Upper lobe of left lung (tissue), 6 donors: ENCODE measurements at places on chromosomes 13 and 19.

- no peaks in the 10 kb centered on the region for H3K27me3 ChIP-seq
- H3K4me1 ChIP-seq = no peaks in the 10 kb centered on the region
- no peak for DNase-seq
These were observed 16.6 kb upstream of the IRS2 start for GRCh38 chr13:109802936-109803335.

- no peaks in the 10 kb centered on the region for H3K27me3 ChIP-seq
- H3K36me3 ChIP-seq = no peaks in the 10 kb centered on the region
- DNase-seq = no peak
- no peak overlapping the region for H3K4me3 ChIP-seq
- H3K4me1 ChIP-seq = peaks cover 12% of the 10 kb centered on the region
These were observed 17.1 kb downstream of the CARM1 start for GRCh38 chr19:10888421-10888866.

- H3K27ac ChIP-seq = no peak overlapping the region
- H3K36me3 ChIP-seq = no peaks in the 10 kb centered on the region
- no peaks in the 10 kb centered on the region for H3K27me3 ChIP-seq
- no peak for DNase-seq
- H3K4me3 ChIP-seq = no peak overlapping the region
These were observed 16.1 kb upstream of the TPP2 start for GRCh38 chr13:102580552-102581169.

DNA sequence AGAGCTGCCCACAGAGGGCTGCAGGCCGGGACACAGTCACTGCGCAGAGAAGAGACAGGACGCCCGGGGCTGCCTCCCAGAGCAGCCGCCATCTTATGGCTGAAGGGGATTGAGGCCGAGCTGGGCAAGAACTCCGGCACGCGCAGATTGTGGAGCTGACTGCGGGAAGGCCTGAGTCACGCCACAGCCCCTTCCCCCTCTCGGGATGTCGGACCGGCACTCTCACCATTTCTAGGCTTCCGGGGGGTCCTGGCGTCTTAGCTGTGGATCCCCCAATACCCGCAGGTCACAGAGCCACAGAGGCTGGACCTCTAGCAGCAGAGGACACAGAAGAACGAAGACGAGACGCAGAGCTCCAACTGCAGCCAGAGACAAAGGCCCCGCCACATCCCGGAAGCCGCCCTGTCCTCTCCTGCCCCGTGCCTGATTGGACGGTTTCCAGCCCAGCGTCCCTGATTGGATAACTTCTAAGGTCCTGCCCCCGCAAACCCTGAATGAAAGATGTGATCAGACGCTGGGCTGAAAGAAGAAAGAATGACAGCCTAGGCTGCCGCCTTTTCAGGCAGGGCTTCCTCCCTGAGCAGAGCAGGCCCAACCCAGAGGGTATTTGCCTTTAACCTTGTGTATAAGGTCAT is at the start of gene ZNF43:
Gene ZNF43 (minus strand): TSS at position 373 of the 635 bp plus-strand sequence. CDS start 144 bp downstream, at position 229.
- no peaks in the 10 kb centered on the region for H3K27me3 ChIP-seq
- H3K4me3 ChIP-seq = peak within 1 kb of the TSS; percentile 58
- H3K27ac ChIP-seq = peak within 1 kb of the TSS; percentile 91
- peaks cover 8% of the 10 kb centered on the region for H3K36me3 ChIP-seq
- peak; percentile 97 for DNase-seq

DNA sequence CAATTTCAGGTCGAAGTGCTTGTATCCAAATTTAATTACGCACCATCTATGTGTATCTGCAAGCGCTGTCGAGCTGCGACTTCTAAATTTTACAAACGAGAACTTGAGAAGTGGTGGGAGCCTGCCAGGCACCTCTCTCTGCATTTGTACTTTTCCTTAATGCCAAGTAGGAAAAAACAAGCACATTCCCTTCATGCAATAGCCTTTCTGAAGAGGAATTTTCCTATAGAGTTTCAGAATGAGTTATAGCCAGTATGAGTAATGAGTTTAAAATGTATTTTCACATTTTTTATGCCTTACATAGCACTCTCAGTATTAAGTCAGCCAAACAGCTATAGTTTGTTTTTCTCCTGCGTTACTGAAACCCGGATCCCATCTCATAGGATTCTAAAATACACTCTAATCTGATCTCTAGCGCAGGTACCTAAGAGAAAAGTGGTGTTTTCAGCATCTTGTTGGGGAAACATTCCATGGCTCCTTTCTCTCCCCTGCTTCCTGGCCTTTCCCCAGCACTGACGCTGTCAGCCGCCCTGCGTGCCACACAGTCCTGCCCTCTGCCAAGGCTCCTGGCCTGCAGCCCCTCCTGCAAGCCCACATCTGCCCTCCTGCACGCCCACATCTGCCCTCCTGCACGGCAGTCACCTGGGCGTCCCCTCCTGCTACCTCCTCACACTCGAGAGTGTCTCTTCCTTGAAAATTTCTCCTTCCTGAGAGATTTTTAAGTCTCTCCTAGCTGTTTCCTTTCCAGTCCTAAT is 526.9 kb downstream of the MYO16 start:
- no peaks in the 10 kb centered on the region for H3K36me3 ChIP-seq
- H3K27ac ChIP-seq = peak overlapping the region; percentile 59
- no peak for DNase-seq
- H3K27me3 ChIP-seq = no peaks in the 10 kb centered on the region

DNA sequence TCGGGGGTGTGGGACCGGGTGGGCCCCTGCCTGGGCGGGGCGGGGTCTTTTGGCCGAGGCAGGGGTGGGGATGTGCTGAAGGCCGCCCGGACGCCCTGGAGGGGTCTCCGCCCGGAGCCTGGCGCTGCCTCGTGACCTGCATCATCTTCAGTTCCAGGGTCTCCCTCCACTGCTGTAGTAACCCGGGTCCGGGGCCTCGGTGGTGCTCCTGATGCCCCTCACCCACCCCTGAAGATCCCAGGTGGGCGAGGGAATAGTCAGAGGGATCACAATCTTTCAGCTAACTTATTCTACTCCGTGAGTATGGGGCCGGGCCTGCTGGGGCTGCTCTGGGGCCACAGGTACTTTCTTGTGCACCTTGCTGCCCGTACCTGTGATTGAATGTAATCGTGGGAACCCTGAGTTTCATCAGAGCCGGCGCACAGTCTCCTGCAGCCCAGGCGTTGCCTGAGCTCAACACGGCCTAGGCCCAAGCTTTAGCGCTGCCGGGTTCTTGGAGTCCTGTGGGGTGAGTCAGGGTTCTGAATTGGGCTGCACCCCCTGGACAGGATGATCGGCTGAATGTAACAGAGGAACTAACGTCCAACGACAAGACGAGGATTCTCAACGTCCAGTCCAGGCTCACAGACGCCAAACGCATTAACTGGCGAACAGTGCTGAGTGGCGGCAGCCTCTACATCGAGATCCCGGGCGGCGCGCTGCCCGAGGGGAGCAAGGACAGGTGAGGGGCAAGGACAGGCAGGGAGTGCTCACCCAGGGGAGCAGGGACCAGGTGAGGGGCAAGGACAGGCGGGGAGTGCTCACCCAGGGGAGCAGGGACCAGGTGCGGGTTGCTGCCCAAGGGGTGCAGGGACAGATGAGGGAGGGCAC is 10.5 kb downstream of the PEAK3 start:
- no peaks in the 10 kb centered on the region for H3K27me3 ChIP-seq
- peak overlapping the region; percentile 99 for H3K27ac ChIP-seq
- DNase-seq = peak; percentile 85

DNA sequence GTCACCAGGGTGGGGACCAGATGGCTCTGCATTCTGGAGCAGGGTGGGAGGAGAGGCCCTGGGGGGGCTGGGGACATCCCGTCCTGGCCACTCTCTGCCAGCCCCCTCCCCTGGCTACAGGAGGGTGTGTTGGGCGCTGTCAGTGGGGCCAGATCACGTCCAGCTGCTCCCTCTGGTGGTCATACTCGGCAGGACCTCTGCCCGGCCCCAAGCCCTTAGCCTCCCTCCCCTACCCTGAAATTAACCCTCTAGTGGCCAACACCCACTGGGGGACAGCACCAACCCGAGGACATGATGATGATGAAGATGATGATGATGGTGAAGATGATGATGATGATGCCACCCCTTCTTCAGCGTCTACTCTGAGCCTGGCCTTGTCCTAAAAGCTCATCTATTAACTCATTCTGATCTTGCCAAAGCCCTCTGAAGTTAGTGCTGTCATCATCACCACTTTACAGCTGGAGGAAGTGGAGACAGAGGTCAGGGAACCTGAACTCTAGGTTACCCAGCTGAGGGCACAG is 590 bp upstream of the LGI4 start:
- H3K4me1 ChIP-seq = peaks cover 12% of the 10 kb centered on the region
- DNase-seq = peak; percentile 73
- H3K36me3 ChIP-seq = no peaks in the 10 kb centered on the region
- H3K4me3 ChIP-seq = peak overlapping the region; percentile 9

DNA sequence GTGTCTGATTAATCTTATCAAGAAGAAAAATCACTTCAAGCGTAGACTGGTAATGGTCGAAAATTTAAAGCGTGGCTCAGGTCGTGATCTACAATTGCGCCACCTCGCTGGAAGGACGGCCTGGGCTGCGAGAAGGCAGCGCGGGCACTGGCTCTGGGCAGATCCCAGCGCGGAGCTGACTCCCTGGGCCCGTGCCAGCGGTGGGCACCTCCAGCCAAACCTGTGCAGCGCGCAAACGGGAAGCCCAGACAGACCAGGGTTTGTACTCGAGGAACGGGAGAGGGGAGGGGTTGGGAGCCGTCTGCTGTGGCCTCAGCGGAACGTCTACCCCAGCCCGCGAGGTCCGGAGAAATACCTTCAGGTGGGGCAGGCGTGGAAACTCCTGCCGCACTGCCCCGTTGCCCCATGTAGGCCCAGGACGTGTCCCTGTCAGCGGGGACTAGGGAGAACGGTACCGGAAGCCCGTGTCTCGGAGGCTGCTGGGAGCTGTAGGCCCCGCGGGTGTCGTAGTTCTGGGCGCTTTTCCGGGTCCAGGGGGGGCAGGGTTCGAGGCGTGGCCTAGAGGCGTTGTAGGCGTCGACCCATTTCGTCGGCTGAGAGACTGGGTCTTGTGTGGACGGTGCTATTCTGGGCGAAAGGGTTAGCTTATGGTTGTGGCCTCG is 21.1 kb downstream of the ZNF274 start:
- no peak overlapping the region for H3K4me3 ChIP-seq
- H3K27ac ChIP-seq = no peak overlapping the region
- no peaks in the 10 kb centered on the region for H3K27me3 ChIP-seq
- H3K36me3 ChIP-seq = peaks cover 75% of the 10 kb centered on the region
- DNase-seq = peak; percentile 49

DNA sequence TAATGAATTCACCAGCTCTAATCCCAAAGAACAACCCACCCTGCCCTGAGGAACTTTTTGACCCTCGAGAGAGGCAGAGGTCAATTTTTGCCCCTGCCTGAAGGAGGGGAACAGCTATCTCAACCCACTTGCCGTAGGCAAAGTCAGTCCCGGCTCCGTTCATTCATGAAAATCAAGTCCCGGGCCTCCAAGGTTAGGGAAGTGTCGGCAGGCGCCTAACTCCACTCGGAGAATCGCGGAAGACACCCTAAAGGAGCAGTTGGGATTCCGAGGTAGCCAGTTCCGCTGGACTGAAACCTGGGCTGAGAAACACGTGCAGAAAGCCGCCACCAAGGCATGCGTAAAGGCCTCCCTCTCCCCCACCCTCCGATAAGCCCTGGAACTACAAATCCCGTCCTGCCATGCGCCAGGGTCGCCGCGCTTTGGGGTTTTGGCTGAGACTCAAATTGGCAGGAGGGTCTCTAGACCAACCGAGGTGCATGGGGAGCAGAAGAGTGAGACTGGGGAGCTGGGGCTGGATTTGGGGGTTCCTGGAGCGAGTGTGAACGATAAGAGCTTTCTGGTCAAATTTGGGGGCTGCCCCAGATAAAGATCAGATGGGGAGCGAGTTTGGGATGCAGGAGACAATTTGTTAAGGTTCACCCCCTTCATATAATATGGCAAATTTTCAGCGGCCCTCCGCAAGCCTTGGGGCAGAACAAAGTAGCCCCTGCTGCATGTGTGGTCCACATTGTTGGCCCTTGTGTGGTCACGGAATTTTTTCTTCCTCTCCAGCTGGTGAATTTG is at the start of gene TNPO2:
Gene TNPO2 (minus strand): TSS at position 292 of the 786 bp plus-strand sequence. CDS start 2,955 bp downstream, outside the sequence.
- peak; percentile 63 for DNase-seq
- H3K4me3 ChIP-seq = no peak within 1 kb of the TSS
- peaks cover 31% of the 10 kb centered on the region for H3K4me1 ChIP-seq
- H3K27me3 ChIP-seq = no peaks in the 10 kb centered on the region

DNA sequence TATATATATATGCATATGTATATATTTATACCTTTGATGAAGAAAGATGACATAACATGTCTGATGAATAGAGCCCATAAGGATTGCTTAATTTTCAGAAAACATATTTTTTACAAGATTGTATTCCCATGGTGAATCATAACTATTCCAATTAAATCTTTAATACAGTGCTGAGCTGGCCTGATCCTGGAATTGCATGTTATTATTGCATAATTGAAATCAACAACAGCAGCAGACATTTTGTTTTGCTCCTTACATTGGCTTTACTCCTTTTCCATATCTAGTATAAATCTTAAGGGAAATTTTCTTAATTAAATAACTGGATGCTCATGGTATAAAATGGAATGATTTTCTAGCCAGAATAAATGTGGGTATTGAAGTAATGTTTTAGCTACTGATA is 22.0 kb downstream of the POSTN start:
- no peak overlapping the region for H3K27ac ChIP-seq
- H3K4me1 ChIP-seq = no peaks in the 10 kb centered on the region
- H3K4me3 ChIP-seq = no peak overlapping the region
- no peaks in the 10 kb centered on the region for H3K36me3 ChIP-seq
- no peak for DNase-seq
